ENCODE measurements at places on chromosomes 13 and 19.

GRCh38 chr13:22336460-22336859 is 665.6 kb downstream of the FGF9 start:
- DNase-seq: no peak

DNA sequence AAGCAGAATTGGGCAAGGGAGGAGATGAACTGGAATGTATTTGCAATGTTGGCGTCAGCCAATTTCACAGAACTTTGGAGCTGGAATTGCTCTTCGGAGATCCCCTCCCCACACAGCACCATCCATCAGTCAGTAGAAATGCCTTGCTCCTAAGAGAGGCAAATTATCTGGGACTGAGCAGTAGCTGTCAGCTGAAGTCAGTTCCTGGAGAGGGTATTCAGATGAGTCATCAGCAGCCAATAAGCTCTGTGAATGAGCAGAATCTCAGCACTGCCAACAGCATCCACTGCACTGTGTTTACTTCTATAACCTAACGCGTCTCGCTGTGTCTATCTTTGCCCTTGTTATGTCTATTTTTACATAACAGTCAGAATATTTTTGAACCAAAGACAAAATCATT is 213.7 kb downstream of the SLITRK5 start:
- no peak for DNase-seq

GRCh38 chr19:15398501-15399233 is 19.1 kb upstream of the AKAP8 start:
- no peak for DNase-seq

GRCh38 chr13:29948244-29948643 is 97.8 kb upstream of the UBL3 start:
- DNase-seq: no peak

DNA sequence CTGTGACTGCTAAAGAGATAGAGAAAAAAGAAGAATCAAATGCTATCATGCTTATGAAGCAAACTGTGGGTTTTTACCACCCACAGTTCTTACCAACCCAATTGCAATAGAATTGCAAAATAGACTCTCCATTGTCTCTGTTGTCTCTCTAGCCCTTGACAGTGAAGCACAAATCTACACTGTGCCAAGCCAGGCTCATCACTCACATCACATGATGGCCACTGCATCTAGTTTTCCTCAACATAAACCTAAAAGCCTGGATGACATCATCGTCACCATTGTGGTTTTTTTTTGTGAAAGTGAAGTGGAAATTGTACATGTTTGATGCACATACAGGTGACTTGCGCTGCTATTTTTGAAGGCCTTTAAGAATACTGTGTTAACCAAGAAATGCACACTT is 56.1 kb downstream of the KL start:
- DNase-seq: no peak

DNA sequence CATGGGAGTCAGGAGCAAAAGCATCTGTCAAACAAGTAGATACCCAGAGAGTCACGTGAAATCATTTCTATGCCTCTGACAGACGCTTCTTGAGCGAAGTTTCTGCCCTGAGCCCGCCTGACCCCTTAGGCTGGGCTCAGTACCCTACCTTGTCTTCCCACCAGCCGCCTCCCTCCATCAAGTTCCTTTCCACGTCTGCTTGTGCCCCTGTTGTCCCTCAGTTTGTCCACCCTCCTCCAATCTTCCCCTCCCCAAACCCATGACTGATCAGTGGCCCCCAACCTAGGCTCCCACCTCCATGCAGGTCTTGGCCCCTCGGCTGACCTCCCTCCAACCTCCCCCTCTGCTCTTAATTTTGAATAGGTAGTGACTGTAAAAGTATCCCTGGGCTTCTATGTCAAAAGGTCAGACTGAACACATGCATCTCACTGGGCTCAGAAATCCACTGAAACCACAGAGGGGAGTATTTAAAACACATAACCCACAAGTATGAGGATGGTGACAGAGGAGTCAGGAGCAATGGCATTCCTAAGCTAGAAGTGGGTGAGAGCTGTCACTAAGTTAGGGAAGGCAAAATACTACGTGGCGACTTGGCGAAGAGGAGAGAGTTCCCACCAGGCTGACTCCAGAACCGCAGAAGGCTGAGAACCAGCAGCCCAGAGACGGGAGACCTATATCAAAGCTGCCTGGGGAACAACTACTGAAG is 1.7 kb upstream of the ZNF446 start:
- no peak for DNase-seq

- peak; percentile 75 for DNase-seq
Measured at GRCh38 chr19:46670813-46671212, 9.8 kb upstream of the DACT3 start.

DNA sequence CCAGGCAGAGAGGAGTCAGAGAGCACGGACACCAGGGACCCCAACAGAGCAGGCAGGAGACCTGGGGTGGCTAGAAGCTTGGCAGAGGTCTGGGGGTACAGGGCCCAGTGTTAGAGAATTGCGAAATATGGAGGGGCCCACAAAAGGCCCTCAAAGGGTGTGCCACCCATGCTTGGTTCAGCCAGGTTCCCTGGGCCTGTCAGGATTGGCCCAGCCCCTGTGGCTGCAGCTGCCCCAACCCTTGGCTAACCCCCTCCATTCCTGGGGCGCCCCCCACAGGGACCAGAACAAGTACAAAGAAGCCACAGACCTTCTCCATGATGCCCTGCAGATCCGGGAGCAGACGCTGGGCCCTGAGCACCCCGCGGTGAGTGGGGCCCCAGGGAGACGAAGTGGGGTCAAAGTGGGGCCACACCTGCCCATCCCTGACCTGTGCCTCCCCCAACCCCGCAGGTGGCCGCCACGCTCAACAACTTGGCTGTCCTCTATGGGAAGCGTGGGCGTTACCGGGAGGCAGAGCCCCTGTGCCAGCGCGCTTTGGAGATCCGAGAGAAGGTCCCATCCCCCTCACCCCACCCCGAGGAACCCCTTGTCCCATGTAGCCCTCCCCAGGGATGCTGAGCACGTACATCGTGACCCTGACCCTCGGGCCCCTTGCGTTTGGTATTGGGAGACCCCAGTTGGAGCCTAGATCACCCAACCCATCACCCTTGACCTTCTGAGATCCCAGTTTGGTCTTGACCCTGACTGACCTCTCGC is 8.0 kb downstream of the KLC3 start:
- DNase-seq: no peak

DNA sequence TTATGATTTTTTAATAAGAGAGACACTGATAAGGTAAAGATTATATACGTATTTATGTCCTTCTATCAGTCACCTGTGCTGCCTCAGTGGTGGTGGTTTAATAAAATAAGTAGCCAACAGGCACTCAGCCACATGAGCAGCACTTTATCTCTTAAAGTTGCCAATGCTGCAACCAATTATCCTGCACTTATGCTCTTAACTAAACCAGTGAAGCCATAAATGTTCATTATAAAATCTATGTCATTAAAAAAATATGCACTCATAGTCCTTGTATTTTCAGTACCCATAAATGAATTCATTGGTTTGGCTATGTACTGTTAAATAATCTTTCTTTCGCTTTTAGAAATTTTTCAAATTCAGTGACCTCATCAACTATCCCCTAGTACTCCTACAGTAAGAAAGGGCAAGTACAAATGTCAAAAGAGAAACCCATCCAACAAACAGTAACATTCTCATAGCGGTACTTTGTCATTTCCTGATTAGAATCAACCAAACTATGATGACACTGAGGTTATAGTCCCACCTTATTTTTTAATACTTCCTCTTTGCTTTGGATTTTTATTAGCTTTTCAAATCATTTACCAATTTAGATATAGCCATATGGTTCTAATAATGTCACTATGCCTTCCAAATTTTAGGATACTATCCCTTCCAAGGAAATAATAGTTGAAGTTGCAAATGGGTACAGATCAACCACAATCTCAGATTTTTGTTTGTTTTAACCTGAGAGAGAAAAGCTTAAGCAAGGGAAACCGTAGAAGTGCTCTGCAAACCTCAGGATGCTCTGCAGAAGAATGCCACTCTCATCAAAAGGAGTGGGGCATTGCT is 190.9 kb downstream of the KLF12 start:
- no peak for DNase-seq

DNA sequence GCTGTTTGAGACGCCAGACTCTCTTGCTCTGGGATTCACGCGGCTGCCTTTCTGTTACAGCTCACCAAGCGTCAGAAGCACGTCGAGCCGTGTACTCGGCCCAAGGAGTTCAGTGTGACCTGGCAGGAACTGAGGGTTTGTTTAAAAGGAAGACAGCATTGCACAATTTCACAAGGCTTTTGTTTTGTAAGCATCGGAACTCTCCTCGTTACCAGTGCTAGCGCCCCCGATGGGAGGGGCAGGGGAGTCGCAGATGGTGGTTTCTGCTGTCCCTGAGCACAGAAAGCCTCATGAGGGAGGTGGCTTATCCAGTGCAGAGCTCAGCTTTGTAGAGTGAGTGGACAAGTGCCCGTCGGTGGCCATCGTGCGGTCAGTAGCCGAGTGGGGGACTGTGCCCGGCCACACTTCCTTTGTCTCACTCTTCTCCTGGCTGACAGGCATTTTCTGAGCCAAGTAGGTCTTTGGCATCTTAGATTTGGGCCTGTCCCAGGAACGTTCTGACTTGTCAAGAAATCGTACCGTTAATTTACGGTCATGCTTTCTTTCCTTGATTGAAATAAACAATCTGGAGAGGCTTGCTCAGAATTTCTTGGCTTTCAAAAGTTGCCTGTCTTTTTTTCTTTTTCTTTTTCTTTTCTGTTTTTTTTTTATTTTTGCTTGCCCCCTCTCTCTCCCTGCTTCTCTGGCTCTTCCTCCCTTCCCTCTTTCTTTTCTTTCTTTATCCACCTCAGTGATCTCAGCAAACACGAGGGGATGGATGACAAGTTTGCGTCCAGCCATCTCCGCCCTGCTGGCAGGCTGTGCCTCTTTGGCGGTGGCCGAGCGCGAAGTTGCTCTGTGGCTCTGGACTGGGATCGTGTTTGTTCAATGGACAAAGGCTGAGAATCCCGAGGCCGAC is 7.7 kb downstream of the KDM4B start:
- no peak for DNase-seq

- no peak for DNase-seq
Measured at GRCh38 chr13:28872427-28873176, 52.5 kb downstream of the MTUS2 start.

Data from kidney capillary endothelial cell (primary cell).